ENCODE measurements at places on chromosomes 13 and 19.
A peak's percentile ranks its signal among the peaks of the same experiment; 100 is the strongest.

DNA sequence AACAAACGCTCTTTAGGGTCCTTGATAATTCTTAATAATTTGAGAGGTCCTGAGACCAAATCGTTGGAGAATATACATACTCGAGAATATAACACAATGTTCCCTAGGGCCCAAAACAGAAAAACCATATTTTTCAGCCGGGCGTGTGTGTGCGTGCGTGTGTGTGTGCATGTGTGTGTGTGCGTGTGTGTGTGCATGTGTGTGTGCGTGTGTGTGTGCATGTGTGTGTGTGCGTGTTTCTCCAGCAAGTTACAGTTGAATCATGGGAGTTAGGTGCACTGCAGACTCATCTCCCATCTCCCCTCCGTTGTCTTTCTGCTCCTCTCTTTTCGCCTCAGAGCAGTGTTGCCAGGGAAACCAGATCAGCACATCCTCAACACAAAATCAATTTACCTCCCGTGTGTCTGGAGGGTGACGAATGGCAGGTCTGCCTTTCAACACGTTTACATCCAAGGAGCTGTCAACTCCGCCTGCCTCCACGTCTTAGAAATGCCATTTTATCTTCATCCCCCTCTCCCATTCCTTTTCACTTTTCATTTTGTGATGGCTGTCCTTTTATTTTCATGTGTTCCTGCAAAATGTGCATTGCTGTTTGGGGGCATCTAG lies 8.3 kb upstream of the PNMA8B start:
- DNase-seq = no peak

DNA sequence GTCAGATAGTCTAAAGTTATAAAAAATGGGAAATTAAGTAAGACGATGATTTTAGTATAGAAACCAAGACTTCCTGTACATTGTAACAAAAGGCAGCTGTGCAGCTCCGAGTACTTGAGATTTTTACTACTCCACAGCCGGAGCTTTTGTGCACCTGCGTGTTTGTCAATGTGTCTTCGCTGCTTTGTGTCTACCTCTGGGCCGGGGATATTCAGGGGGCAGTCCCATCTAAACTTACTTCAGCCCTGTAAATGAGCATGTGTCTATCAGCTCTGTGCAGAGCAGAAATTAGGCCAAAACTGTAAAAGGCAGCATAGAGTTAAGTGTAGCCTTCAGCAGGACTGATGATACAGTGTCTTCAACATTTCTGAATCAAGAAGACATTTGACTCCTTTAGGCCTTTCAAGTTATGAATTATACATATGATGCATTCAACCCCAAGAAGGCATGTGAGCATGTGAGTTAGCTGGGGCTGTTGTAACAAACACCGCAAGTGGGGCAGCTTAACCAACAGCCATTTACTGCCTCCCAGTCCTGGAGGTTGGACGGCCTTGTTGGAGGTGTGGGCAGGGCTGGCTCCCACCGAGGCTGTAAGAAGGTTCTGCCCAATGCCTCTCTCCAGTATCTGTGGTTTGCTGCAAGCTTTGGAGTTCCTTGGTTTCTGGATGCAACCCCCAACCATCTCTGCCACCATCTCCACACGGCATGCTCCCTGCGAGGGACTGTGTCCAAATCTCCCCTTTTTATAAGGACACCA lies 191.0 kb upstream of the IRS2 start:
- DNase-seq = no peak

- DNase-seq = no peak
Observed at GRCh38 chr13:24659239-24659638, 21.0 kb upstream of the ATP12A start.

GRCh38 chr19:45527731-45528130 lies 20.5 kb downstream of the VASP start:
- DNase-seq = no peak

DNA sequence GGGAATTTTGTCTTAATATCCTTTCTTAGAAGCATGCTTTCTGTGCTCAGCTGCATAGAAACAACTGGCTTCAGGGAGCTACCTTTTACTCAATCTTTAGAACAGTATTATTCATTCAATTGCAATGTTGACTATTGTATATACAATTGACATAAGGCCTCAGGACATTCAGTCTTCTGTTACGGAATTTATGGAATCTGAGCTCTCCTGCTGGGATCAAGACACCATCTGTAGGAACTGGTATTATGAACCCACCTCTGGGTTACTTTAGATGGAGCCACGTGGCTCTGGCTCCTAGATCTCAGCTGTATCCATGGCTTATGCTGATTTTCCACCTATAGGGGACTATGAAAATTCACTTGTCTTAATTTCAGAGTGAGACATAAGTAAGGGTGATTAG lies 716.2 kb upstream of the GPC6 start:
- no peak for DNase-seq

- no peak for DNase-seq
Observed at GRCh38 chr19:12695514-12695913, 917 bp downstream of the FBXW9 start.

DNA sequence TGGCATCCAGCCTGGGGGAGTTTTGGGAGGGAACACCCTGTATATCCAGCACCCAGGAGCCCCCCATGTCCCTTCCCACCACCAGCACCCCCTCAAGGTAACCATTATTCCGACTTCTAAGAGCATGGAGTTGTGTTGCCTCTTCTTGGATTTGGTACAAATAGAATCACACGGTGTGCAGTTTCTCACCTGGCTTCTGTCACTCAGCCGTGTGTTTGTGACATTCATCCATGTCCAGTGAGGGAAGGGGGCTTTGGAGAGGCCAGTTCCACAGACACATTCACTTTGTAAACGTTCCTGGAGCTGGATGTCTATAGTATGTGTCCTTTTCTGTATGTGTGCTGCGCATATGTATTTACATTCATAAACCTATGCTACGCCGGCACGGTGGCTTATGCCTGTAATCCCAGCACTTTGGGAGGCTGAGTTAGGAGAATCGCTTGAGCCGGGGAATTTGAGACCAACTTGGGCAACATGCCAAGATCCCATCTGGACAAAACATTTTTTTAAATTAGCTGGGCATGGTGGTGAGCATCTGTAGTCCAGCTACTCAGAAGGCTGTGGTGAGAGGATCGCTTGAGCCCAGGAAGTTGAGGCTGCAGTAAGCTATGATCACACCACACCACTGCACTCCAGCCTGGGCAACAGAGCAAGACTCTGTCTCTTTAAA lies 36.6 kb downstream of the MYH14 start:
- DNase-seq = no peak

DNA sequence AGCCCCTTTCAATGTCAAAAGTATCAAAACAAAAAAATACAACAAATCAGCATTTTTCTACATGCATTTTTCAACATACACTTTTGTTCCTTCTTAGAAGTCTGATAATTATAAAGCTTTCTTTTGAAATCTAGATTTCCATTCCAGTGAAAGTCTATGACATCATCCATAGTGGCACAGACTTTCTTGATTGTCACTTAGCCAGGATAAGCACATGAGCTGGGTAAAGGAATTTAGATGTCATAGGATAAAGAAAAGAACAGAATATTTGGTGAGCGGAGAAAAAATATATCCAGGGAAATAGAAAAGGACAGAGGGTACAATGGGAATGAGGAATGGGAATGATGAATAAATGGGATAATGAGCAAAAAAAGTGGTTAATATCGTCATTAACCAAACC lies 15.1 kb upstream of the TRPC4 start:
- no peak for DNase-seq

DNA sequence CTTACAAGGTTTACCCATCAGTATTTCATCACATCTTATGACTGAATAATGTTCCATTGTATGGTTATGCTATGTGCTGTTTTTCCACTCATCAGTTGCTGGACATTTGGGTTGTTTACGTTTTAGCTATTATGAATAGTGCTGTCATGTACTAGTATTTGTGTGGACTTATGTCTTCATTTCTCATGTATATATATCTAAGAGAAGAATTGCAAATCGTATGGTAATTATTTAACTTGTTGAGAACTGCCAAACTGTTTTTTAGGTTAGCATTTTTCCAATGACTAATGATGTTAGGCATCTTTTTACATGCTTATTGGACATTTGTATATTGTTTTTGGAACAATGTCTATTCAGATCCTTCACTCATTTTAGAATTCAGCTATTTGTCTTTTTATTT lies 368.3 kb downstream of the LMO7 start:
- no peak for DNase-seq

DNA sequence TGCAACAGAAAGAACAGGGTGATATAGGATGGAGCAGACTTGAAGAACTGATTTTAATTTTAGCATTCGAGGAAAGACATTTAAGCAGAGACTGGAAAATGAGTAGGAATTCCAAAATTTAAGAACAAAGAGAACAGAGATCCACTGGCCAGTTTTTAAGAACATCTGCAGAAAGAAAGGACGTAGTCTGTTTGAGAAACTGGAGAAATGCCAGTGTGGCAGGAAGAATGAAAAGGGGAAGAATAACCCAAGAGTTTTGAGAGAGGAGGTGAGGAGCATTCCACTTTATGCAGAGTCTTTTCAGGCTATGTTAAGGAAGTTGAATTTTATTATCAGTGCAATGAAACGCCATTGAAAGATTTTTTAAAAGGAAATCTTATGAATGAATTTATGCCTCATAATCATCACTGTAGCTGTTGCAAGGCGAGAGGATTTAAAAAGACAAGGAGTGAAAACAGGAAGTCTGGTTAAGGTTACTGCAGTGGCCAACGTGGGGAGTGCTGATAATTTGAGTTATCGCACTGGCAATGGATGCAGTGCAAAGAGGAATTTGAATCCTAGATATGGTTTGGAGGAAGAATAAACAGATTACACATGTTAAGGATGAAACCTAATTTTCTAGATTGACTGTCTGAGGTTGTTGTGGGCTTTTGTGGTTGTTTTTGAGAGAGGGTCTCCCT lies 253.8 kb downstream of the DACH1 start:
- DNase-seq = no peak

- no peak for DNase-seq
Observed at GRCh38 chr19:56290104-56290503, 17.6 kb downstream of the EDDM13 start.

DNA sequence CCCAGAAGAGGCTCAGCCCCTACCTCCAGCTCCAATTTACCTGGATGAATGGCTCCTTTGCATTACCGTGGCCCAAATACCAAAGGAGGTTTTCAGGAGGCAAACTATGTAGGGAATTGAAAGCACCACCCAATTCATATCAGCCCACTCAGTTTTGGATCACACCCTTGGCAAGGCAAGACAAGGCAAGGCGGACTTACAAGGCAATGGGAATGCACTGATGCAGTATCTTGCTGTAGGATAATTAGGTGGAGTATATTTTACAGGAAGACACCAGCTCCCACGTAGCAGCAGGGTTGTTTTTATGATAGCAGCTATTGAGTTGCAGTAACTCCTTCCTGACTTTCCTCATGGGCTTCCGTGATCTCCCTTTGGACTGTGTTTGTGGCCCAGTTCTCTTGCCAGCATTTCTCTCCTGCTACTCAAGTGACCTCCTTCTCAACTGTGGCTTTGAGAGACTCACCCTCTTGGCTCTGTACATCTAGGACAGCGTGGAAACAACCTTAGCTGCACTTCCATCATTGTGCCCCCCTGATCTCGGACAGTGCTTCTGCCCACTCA lies 935.9 kb downstream of the EFNB2 start:
- DNase-seq = no peak

- peak; percentile 63 for DNase-seq
Observed at GRCh38 chr13:31773538-31773937, 34.2 kb downstream of the RXFP2 start.

- DNase-seq = no peak
Observed at GRCh38 chr13:113794086-113794485, 35.1 kb downstream of the TMEM255B start.

- no peak for DNase-seq
Observed at GRCh38 chr19:3975637-3976087, 4.8 kb upstream of the DAPK3 start.

DNA sequence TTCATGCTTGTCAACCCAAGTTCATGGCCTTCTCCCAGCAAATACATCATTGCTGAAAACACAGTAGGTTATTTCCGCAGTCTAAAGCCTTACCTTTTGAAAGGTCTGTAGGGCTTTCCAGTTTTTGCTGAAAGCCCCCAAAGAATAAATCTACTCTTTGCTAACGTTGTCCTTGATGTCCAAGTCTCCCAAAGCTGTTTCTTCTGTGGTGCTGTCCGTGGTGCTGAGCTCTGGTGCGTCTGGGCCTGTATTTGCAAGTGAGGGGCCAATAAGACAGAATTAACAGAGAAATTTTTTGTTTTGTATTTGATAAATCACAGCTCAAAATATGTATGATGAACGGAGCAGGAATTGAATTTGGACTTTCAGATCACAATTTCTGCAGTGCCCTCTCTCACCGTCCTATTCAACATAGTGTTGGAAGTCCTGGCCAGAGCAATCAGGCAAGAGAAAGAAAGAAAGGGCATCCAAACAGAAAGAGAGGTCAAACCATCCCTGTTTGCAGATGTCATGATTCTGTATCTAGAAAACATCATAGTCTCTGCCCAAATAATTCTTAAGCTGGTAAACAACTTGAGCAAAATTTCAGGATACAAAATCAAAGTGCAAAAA lies 9.8 kb upstream of the LGALS16 start:
- no peak for DNase-seq

GRCh38 chr13:35603593-35604285 lies 127.2 kb upstream of the MAB21L1 start:
- DNase-seq = no peak

DNA sequence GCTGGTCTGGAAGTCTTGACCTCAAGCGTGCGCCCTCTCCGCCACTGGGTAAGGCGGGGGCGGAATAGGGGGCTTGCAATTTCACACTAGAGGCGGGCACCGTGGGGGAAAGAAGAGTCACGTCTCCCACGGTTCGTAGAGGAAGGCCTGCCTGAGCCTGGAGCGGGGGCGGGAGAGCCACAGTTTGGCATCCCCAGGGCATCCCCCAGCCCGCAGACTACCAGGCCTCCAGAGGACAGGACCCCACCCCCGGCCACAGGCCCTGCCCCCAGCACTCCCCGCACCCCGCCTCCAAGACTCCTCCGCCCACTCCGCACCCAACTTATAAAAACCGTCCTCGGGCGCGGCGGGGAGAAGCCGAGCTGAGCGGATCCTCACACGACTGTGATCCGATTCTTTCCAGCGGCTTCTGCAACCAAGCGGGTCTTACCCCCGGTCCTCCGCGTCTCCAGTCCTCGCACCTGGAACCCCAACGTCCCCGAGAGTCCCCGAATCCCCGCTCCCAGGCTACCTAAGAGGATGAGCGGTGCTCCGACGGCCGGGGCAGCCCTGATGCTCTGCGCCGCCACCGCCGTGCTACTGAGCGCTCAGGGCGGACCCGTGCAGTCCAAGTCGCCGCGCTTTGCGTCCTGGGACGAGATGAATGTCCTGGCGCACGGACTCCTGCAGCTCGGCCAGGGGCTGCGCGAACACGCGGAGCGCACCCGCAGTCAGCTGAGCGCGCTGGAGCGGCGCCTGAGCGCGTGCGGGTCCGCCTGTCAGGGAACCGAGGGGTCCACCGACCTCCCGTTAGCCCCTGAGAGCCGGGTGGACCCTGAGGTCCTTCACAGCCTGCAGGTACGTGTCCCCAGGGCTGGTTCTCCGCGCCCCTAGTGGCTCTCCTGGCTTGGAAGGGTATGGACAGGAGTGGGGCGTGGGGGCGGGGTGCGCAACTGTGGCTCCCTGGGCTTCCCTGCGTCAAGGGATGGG lies at the start of gene ANGPTL4:
TSS of gene ANGPTL4 (plus strand) at position 353 of the 969 bp plus-strand sequence. CDS start at position 520, 167 bp downstream.
- DNase-seq = no peak

GRCh38 chr13:89828506-89828905 lies 1519.0 kb upstream of the MIR17HG start:
- no peak for DNase-seq

- DNase-seq = no peak
Observed at GRCh38 chr13:38340624-38341023, 9.0 kb upstream of the UFM1 start.

GRCh38 chr13:66009241-66009640 lies 1220.9 kb downstream of the PCDH9 start:
- no peak for DNase-seq

Data from GM04503 (cell line).